Activated CD4-positive, alpha-beta T cell treated with anti-CD3 and anti-CD28 coated beads, Interleukin-2, Interleukin-4, amounts not matched to agents 100 ng/mL and 50 ng/mL, durations not matched to agents 16 hours and 8 hours (primary cell): ENCODE measurements at places on chromosomes 1 and 21.

DNA sequence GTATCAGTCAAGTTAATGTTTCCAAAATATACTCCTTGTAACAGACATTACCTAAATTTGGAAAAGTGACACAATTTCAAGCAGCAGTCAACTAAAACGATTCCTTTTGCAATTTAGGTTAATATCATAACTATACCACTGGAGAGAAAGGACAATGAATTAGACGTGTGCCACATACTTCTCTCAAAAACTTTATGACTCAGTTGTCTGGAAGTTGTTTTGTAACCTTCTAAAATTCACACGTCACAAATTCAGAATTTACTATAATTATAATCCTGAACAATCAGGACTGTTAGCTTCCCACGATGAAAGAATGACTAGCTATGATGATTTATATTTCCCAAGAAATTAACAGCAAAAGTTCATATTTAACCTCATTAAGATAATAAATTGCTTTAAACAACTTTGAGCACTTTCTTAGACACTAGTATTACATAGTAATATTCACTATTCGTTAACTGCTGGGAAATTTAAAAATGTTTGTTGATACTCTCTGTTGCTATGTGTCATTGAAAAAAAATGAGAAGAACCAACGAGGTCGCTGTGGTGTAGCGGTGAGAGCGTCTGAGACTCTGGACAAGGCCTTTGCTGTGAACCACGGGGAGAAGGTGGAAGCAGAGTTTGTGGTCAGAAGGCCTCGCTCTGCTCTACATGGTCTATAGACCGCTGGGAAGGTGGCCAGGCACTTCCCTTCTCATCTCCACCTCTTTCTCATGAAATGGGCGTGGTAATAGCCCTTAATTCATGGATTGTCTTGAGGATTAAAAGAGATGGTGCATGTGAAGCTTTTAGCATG lies 27.9 kb upstream of the BATF3 start:
- peak; percentile 63 for DNase-seq

DNA sequence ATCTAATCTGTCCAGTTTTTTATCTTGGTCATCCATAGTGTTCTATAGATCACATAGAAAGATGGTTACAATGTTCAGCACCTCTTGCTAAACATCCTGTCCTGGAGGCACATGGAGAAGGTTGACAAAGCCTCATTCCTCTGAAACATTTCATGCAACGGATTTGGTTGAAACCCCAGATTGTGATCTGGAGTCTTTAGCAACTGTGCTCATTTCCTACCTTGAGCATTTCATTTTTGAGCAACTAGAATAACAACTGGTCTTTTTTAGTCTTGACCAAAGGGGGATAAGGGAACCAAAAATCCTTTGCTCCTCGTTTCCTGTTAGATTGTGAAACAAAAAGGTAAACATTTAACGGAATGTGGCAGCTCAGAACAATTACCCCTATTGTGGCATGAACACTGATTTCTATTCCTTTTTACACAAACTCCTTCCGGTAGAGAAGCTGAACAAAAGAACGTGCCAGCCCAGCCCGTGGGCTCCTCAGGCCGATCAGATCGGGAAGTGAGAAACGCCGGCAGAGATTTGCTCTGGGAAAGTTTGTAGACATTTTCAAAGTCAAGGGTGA lies 94.7 kb upstream of the ERRFI1 start:
- DNase-seq: no peak

- DNase-seq: no peak
Measured at GRCh38 chr1:166693673-166694297, 145.5 kb upstream of the POGK start.

GRCh38 chr1:35838693-35839245 lies 31.0 kb downstream of the AGO4 start:
- no peak for DNase-seq

DNA sequence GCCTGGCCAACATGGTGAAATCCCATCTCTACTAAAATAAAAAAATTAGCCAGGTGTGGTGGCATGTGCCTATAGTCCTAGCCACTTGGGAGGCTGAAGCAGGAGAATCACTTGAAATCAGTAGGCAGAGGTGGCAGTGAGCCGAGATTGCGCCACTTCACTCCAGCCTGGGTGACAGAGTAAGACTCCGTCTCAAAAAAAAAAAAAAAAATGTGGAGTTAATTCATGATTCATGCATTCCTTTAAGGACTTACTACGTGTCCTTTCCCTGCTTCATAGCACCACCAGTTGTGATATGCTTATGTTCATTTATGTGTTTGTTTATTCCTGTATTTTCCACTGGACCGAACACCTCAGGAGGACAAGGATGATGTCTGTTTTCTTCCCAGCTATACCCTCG lies 12.7 kb upstream of the PRELP start:
- DNase-seq: no peak

DNA sequence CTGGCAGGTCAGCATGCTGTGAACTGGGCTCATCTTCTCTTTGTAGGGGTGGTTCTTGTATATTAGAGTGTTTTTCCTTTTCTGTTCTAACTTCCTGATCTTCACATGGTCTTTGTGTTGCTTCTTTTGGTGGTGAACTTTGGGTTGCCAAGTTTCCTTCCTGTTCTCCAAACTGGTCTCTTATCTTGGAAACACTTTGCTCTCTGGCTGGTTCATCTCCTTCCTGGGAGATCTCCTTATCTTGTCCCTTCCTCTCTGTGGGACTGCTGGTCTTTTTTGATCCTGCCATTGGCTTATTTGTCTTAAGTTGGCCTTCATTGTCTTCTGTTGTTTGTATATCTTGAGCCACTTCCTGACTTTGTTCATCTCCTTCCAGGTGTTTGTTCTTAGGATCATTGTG lies 2.1 kb downstream of the TCHHL1 start:
- DNase-seq: no peak

DNA sequence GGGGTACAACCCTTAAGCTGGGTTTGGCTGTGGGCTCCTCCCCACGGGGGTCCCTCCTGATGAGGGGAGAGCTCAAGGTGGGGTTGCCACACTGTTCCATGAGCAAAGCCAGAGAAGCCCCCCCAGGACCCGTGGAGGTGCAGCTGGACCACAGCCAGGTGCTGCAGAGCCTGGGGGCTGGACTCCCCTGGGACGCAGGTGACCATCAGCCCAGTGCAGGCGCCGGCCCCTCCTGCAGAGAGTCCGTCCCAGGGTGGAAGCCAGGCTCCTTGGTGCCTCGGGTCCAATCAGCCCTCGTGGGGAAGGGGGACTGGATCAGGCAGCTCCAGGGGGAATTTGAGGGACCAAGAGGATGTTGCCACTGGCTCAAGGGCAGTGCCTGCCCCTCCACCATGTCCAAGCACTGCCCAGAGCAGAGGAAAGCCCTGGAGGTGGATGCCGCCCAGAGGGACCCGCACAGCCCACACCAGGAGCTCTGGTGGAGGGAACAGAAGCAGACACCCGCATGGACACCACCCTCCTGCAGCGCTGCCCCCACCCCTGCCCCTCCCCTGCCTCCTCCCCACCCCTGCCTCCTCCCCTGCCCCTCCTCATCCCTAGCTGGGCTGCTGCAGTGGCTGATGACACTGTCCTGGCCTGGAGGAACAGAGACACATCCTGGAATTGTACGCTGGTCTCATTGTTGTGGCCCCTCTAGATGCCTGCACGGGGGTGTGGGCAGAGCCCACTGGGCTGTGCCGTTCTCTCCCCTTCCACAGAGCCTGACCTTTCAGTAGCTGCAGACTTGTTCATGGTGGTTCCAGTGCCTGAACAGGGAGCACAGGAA lies 30.8 kb upstream of the COL18A1 start:
- no peak for DNase-seq

DNA sequence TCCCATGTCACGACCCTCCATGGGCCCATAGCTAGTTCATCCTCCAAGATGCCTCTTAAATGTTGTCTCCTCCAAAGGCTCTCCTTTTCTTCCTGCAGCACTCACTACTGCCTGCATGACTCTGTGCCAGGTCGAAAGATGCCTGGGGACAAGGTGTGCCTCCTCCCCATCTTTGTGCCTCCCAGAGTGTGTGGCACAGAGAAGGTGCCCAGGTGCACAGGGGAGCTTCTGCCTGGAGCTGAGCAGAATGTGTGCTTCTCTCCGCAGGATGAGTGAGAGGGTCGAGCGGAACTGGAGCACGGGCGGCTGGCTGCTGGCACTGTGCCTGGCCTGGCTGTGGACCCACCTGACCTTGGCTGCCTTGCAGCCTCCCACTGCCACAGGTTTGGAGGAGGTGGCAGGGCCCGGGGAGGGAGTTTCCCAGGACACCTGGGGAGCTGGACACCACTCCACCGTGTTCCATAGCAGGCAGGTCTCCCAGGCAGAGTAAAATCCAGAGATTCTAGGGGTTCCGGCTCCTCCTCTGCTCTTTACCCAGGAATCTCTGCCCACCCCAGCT lies 6.9 kb upstream of the PPM1J start:
- DNase-seq: no peak

DNA sequence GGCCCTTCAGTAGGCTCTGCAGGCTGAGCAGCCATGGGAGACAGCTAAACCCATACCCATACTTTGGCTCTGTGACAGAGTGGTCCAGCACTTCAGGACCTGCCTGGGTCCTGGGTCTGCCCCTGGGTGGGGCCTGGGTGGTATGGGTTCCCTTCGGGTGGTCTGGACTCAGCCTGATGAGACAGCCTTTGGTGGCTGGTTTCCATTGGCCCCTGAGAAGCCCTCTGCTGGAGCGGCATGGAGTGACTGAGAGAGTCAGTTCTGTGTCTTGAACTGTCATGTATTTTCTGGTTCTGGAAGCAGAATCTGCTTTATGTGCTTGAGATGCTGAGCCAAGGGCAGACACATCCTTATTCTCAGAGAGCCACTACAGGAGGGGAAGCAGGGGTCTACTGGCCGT lies 31.3 kb upstream of the KCNA2 start:
- DNase-seq: no peak

DNA sequence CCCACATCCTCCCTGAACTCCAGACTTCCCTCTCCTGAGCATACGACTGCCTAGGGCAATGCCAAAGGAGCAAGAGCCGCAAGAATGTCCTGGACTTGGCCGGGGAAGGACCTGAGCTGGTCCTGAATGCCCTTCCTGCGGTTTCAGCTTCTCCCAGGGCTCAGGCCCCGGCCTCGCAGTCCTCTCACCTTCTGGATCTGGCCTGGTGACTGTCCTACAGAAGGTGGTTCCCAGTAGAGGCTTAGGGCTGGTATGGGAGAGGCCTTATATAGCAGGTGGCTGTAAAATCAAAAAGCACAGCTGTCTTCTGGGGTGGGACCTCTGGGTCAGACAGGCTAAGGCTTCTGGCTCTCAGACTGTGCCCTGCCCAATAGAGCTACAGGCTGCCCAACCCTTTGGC lies at the start of gene LYPD8:
TSS of gene LYPD8 (minus strand) at position 243 of the 400 bp plus-strand sequence. CDS start 4,678 bp downstream, outside the sequence.
- DNase-seq: no peak

DNA sequence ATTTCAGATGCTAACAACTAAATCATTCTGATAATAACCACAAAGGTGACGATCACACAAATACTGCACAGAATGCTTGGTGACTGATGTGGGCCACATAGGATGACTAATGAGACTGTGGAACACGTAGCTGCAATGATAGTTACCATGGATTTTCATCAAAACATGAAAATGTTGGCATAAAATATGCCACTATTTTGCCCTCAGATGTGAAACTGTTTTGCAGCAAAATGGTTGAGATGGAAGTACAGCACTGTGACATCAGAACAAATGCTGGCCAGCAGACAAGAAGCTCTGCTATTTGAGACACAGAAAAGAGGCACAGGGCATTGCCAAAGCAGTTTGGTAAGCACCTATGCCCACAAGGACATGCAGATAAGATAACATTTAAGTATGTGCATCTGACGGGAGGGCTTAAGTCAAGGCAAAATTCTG lies 83.8 kb downstream of the NIBAN1 start:
- DNase-seq: peak; percentile 92

DNA sequence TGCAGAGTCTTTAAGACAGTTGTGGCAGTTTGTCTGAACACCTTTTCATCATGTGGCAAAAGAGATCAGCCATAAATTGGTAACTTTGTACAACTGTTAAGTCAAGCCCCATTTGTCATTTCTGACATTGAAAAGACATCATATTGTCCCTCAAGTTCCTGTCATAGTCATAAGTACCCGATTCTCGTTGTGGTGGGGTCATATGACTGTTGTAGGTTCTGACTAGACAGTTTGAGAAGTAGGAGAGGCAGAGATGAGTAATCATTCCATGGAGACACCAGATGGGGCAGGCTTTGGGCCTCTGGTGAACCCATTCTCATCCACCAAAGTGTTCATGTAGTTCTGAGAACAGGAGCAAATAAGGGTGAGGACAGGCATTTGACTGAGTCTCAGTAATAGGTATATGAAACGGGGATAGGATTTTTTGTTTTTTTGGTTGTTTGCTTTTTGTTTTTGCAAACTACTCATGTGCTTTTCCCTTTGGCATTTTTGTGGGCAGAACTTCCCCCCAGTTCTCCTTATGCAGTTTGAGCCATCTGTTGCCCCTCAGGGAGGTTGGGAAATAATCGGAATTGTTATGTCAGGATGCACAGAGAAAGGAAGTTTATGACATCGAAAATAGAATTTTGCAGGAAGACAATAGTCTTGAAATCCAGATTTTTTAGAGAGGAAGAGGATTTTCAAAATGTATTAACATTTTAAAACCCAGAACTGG lies 86.9 kb upstream of the KCNE2 start:
- peak; percentile 91 for DNase-seq

DNA sequence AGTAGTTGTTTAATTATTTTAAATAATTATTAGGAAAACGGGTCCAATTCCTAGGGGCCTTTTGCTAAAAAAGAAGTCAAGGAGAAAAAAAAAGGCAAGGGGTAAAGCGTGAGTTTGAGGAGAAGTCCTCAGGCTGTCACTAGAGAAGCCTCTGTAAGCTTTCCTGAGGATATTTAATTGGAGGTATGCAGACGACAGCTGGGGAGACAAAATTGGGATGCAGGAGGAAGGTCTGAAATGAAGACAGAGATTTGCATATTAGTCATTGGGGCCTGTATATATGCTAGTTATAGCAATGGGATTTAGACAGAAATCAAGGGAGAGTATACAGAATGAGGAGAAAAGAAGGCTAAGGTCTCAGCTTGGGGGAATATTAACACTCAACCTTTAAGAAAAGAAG lies 8.6 kb downstream of the ATP6V1G3 start:
- no peak for DNase-seq

DNA sequence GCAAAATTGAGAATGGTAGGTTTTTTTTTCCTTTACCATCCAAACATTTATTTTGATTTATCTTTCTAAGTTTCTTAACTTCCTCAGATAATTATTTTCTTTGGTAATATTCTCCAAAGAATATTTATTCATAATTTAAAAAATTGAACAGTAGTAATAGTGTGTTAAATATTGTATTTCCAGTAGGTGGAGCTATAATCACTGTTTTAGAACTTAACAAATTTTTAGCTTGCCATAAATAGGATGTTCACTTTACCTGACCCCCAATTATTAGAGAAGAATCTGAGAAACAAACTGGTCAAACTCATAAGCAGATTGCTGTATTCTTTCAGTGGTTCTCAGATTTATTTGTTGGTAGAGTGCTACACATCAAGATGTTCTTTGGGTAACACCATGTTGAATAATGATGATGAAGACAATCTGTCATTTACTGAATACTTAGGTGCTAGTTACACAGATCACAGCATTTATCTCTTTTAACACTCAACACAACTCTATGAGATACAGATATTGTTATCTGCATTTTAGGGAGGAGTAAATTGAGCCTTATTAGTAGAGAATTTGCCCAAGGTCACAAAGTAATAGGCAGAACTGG lies 82.4 kb upstream of the GPR88 start:
- DNase-seq: no peak
